H1 (cell line): ENCODE measurements at places on chromosomes 11 and 22. TPM values are rescaled to one million over a fixed set of nuclear protein-coding genes. Genes with fewer than 3 reads are reported as not detected.

The KREMEN1 gene
- 3.2 TPM in 2 replicates for total RNA-seq

DNA sequence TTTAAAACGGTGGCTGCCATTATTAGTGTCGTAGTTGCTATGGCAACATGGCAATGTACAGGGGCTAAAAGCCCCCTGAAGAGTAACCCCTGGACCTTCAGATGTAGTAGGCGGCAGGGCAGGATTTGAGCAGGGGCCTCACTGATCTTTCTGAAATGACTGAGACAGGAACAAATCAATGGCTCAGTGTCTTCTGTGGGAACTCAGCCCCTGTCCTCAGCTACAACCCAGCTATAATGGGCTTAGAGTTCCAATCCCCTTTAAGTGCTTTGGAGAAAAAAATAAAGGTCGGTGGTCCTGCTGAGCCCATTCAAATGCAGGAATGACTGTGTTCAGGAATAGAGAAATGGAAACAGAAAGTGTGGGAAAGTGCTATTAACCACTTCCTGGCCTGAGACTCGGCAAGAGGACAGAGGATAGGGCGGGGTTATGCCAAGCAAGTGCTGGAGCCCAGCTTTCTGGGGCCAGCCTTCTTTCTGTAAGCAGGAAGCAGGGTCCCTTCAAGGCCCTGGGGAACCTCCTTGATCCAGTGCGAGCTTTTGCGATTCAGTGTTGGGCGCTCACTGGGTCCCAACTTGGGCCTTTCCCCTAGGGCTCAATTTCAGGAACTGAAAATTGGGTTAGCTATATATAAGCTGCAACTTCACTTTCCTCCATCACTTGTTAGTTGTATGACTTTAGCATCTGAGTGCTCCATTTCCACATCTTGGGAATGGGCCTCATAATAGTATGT is 6.1 kb upstream of the CD82 start:
- DNase-seq = peak; percentile 44

The POLD4 gene
- 18.5 and 21.2 TPM in 2 replicates for total RNA-seq

- no peak for DNase-seq
Observed at GRCh38 chr11:68792400-68792966, 41.2 kb upstream of the TESMIN start.

- no peak for DNase-seq
Observed at GRCh38 chr11:67247946-67248550, 18.2 kb upstream of the GRK2 start.

The UBQLNL gene
- not detected in 2 replicates for total RNA-seq

DNA sequence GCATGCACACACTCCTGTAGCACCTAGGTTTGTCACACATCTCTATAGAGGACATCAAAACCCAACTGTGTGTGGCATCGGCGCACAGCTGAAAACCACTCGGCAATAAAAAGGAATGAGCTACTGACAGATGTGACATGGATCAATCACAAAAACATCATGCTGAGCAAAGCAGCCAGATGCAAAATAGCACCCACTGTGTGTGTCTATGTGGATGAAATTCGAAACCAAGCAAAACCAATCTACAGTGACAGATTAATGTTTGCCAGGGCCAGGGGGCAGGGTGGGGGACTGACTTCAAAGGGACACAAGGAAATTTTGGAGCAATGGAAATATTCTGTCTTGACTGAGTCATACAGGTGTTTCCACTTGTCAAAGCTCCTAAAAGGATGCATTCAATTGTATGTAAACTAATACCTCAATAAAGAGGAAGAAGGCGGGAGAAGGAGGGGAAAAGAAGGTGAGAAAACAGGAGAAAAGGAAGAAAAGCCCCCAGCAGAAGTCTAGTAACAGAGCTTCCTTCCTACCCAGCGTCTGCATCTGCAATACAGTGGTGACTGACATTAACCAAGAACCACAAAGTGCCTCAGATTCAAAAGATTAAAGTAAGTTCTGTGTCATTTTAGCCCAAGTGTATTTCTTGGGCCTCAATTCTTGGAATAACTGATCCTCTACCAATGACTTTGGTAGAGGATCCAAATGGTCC is 49.8 kb downstream of the PACSIN2 start:
- no peak for DNase-seq

The EMID1 gene
- total RNA-seq = 3.8 and 3.9 TPM in 2 replicates

The SCGB1D2 gene
- total RNA-seq = not detected in 2 replicates

DNA sequence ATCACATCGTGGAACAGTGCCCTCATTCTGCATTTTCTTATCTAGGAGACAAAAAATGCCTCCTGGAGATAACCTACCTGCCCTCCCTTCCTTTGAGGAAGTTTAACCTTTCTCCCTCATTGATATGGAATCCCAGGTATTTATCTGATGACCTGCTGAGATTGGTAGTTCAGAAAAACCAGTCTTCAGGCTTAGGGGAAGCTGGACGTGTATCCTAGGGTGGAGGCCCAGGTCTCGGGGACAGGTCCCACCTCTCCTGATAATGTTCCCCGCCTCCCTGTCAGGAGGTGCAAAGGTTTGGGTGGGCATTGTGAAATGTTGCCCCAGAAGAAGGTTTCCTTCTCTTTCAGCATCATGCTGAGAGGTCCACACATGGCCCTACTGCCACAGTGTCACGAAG is 186.9 kb upstream of the NAV2 start:
- no peak for DNase-seq

The SIK3 gene
- 32.1 and 32.6 TPM in 2 replicates for total RNA-seq

The MS4A3 gene
- total RNA-seq = not detected in 2 replicates

GRCh38 chr11:76736773-76737495 is 46.2 kb upstream of the TSKU start:
- no peak for DNase-seq

The PLEKHB1 gene
- 13.5 and 14.8 TPM in 2 replicates for total RNA-seq

The KDM4E gene
- not detected in 2 replicates for total RNA-seq

- DNase-seq = no peak
Observed at GRCh38 chr11:1358286-1358685, 31.4 kb upstream of the BRSK2 start.

The CTTN gene
- total RNA-seq = 207 and 216 TPM in 2 replicates

The OR8D1 gene
- not detected in 2 replicates for total RNA-seq

GRCh38 chr11:69114811-69115523 is 40.8 kb upstream of the SMIM38 start:
- no peak for DNase-seq

The OR6M1 gene
- not detected in 2 replicates for total RNA-seq

The C11orf87 gene
- total RNA-seq = 0.22 and 0.29 TPM in 2 replicates

DNA sequence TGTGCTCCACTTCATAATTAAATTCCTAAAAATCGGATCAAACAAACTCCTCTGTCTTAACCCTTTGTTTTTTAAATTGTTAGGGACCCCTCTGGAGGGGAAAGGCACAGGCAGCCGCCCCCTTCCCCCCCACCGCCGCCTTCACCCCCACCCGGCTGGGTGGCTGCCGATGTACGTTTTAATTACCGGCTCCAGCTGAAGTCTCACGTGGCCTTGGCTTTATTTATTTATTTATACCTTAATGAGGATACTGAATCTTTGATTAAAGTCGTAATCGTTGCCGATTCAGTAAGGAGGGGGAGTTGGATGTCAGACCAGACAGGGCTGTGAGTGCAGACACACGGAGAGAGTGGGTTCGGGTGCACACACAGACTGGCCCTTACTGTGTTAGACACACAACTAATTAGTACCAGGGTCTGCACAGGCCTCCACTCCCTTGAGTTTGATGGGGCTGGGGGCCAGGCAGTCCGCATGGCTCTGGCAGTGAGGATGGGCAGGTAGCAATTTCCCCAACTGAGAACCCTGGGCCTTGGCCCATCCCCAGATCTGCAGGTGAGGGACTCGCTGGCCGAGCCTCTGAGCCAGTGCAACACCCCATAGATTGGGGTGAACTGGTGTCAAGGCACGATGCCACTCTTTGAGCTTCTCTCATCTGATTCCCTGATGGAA is 51.3 kb upstream of the NNMT start:
- DNase-seq = no peak

GRCh38 chr22:45359627-45360026 is 49.9 kb downstream of the FAM118A start:
- DNase-seq = no peak

- no peak for DNase-seq
Observed at GRCh38 chr11:83815736-83816135, 529.6 kb upstream of the CCDC90B start.

GRCh38 chr22:47432683-47433082 is 670.2 kb downstream of the TBC1D22A start:
- DNase-seq = no peak

DNA sequence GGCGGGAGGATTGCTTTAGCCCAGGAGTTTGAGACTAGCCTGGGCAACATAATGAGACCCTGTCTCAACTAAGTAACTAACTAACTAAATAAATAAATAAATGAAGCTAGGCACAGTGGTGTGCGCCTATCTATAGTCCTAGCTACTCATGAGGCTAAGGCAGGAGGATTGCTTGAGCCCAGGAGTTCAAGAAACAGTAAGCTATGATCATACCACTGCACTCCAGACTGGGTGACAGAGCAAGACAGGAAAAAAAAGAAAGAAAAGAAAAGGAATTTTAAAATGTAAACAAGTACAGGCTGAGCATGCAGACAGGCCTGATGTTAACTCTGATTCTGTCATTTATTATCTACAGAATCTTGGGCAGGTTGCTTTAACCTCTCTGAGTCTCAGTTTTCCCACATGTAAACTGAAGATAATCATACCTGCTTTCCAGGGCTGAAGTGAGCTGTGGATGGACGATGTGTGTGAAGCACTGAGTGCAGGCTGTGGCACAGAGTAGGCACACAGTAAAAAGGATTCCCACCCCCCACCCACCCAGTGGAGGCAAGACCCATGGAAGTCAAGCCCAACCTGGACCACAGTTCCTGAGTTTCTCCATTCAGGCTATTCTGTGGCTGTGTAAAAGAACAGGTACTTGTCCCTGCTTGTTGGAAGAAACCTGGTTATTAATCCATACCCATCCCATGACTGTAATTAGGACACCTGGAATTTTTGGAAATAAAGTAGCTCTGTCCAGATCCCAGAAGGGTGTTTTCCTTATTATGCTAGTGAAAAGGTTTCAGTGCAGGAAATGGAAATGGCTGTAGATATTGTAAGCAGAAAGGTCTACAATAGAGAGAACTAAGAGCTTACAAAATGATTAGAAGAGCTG is 18.7 kb upstream of the SCUBE2 start:
- no peak for DNase-seq
